Pancreas (tissue), 10 donors: ENCODE measurements at places on chromosomes 11 and 22. TPM values are rescaled to one million over a fixed set of nuclear protein-coding genes. Genes with fewer than 3 reads are reported as not detected.

DNA sequence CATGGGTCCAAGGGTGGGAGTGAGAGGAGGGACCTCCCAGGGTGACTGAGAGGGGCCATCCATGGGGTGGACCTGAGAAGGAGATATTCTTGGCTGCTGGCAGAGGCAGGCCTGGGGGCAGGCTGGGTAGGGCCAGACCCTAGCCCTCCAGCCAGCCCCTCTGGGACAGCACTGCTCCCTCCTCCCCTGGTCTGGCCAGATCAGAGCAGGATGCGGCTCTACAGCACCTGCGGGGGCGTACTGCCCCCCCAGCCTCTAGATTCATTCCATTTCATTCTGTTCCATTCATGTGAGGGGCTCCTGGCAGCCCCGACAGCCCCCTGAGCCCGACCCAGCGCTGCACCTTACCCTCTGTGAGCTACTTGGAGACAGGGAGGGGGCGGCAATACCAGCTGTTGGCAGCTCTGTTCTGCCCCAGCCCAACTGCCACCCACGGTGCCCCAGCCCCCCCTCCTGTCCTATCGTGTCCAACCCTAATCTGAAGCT, 34.3 kb upstream of the MYRF start:
- H3K36me3 ChIP-seq: no peaks in the 10 kb centered on the region
- no peak overlapping the region for H3K4me3 ChIP-seq
- no peak overlapping the region for H3K27ac ChIP-seq
- H3K27me3 ChIP-seq: no peaks in the 10 kb centered on the region
- DNase-seq: no peak

RPS6KA4 gene
- 8.7 TPM for total RNA-seq

JAML gene
- total RNA-seq: 5.3 TPM

GRCh38 chr11:774873-775592, 2.3 kb downstream of the GATD1 start:
- peak; percentile 67 for DNase-seq
- no peaks in the 10 kb centered on the region for H3K27me3 ChIP-seq
- H3K4me1 ChIP-seq: no peaks in the 10 kb centered on the region
- H3K27ac ChIP-seq: no peak overlapping the region

C11orf42 gene
- not detected for total RNA-seq

GRCh38 chr11:74147199-74147929, 23.4 kb downstream of the C2CD3 start:
- DNase-seq: no peak
- H3K4me1 ChIP-seq: no peaks in the 10 kb centered on the region
- no peak overlapping the region for H3K4me3 ChIP-seq
- H3K36me3 ChIP-seq: no peaks in the 10 kb centered on the region
- no peaks in the 10 kb centered on the region for H3K27me3 ChIP-seq
- H3K27ac ChIP-seq: no peak overlapping the region

DNA sequence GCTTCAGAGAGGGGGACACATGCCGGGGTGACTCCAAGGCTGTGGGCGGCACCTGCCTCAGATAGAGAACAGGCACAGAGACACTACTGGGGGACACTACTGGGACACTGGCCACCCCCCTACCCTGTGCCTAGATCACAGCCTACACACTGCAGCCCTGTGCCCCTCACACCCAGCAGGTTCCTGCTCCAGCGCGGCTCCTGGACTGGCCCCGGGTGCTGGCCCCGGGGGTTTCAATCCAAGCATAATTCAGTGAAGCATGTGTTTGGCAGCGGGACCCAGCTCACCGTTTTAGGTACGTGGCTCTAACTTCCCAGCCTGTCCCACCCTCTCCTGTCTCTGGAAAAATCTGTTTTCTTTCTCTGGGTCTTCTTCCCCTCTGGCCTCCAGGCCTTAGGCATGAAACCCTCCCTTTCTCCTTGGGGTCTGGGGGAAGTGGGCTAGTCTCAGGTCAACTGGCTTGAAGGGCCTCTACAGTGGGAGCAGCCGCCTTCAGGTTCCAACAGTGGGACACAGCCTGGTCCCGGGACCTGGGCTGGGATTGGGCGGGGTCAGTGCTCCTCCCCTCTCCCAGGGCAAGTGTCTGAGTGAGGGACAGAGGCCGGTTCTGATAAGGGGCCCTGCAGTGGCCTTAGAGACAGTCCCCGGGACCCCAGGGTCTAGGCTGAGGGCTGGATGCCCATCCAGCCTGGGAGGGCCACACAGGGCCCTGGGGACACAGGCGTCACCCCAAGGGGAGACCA, 98.8 kb downstream of the CRYBB2 start:
- DNase-seq: no peak
- H3K36me3 ChIP-seq: no peaks in the 10 kb centered on the region
- no peak overlapping the region for H3K4me3 ChIP-seq
- no peak overlapping the region for H3K27ac ChIP-seq
- H3K4me1 ChIP-seq: no peaks in the 10 kb centered on the region

- H3K27me3 ChIP-seq: no peaks in the 10 kb centered on the region
- peaks cover 22% of the 10 kb centered on the region for H3K4me1 ChIP-seq
- H3K27ac ChIP-seq: no peak overlapping the region
- DNase-seq: no peak
- no peaks in the 10 kb centered on the region for H3K36me3 ChIP-seq
Measured at GRCh38 chr11:19813158-19813879, 100.7 kb downstream of the NAV2 start.

DNA sequence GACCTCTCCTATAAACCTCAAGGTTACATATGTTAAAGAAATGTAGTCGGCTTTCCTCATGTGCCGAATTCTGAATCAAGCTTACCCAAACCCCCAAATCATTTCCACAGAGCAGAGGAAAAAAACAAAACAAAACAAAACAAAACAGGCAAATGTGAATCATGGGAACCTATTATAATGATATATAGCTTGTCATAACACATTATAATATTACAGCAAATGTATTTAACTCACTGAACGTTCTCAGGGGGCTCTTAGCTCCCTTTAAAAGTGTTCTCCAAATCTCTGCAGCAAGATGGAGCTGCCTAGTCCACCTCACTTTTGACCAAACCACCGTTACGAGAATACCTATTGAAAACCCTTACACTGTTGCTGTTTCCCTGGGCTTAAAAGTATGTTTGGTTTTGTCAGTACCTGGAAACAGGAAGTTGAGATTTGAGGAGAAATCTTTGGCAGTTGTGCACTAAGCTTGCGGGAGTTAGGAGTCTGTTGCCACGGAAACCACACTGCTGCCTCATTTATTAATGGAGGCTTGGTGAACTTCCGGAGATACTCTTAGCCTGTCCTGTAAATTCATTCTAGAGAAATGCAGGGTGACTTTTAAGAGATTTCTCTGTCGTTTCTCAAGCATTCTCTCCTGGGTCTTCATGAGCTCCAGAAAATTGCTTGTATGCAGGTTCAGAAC, 167.0 kb upstream of the RASSF10 start:
- H3K4me3 ChIP-seq: no peak overlapping the region
- no peak overlapping the region for H3K27ac ChIP-seq
- peaks cover 3% of the 10 kb centered on the region for H3K4me1 ChIP-seq
- no peaks in the 10 kb centered on the region for H3K36me3 ChIP-seq

DNA sequence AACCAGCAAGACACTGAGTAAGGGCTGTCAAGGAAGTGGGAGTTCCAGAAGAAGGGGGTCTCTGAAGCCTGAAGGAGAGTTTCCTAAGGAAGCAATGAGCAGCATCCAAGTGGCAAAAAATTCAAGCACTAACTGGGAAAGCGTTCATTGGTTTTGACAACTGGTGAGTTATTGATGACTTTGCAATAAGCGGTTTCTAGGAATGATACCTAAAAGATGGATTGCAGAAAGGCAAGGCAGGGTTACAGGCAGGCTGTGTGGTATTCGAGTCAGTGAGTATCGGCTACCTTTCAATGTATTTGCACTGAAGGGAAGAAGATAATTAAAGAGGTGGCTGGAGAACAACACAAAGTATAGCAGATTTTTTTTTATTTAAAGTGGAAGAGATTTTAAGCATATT, 59.3 kb upstream of the NCAM1 start:
- no peaks in the 10 kb centered on the region for H3K27me3 ChIP-seq
- H3K27ac ChIP-seq: no peak overlapping the region
- H3K4me1 ChIP-seq: no peaks in the 10 kb centered on the region

DNA sequence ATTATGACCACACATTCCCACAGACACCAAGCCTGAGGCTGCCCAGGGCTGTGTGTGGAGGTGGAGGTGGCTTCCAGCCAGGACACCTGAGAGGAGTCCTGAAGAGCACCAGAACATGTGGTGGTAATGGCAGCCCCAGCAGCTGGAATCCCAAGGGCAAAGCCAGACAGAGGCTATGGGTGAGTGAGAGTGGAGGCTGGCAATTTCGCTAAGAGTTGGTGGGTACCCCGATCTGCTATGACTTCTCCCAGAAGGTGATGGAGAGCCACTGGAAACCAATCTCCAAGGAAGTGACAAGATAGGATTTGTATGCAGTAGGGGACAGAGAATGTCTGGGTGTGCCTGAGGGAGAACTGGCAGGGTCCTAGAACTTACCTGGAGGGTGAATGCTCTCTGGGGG, 69.3 kb upstream of the CLTCL1 start:
- no peaks in the 10 kb centered on the region for H3K27me3 ChIP-seq
- no peak overlapping the region for H3K27ac ChIP-seq
- H3K4me1 ChIP-seq: no peaks in the 10 kb centered on the region
- H3K4me3 ChIP-seq: no peak overlapping the region
- peaks cover 58% of the 10 kb centered on the region for H3K36me3 ChIP-seq

FXYD6 gene
- 17.2 TPM for total RNA-seq

MISFA gene
- 0.93 TPM for total RNA-seq

DNA sequence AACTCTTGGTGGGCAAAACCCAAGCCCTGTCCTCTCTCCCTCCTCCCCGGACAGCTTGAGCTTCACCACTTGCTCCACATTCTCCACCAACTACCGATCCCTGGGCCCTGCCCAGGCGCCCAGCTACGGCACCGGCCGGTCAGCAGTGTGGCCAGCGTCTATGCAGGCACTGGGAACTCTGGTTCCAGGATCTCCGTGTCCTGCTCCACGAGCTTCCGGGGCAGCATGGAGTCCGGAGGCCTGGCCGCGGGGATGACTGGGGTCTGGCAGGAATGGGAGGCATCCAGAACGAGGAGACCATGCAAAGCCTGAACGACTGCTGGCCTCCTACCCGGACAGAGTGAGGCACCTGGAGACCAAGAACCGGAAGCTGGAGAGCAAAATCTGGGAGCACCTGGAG, 68.9 kb upstream of the RTL6 start:
- H3K4me1 ChIP-seq: no peaks in the 10 kb centered on the region
- no peaks in the 10 kb centered on the region for H3K27me3 ChIP-seq
- DNase-seq: no peak
- no peak overlapping the region for H3K27ac ChIP-seq
- no peaks in the 10 kb centered on the region for H3K36me3 ChIP-seq
- H3K4me3 ChIP-seq: no peak overlapping the region

DNA sequence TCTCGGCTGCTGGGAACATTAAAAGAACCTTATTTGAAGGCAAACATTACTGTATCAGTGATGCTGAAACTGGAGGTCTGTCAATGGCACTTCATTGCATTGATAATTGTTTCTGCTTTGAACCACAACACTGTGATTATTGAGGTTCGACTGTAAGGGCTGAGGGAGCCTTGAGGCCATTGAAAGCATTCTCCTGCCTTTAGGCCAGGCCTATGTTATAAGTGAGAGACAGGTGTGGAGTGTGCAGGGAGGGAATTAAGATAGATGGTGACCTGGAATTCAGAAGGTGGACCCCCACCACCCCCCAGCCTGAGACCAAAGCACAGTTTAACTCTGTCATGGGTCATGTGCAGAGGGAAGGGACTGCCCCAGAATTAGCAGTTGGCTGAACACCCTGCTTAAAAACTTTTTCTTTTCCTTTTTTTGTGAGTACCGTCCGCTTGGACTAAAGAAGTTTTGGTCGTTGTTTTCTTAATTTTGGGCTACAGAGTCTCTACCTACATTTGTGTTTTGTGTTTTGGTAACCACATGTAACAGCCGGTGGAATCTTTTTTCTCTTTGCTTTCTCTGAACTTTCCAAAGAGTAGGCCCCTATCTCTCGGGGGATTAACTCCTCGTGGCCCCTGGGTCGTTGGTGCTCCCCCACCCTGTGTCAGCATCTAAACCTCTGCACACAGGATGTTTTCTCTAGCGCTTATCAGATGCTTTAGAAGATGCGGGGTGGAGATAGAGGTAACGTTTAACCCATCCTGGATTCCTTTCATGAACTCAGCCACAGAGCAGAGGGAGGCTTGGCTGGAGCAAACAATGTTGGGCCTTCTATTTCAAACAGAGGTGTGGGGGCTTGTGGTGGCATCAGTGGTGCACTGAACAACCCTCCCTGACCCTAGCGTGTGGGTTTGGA, 43.7 kb downstream of the ZBTB16 start:
- H3K4me3 ChIP-seq: no peak overlapping the region
- no peaks in the 10 kb centered on the region for H3K36me3 ChIP-seq
- no peak overlapping the region for H3K27ac ChIP-seq
- H3K27me3 ChIP-seq: no peaks in the 10 kb centered on the region

DGAT2 gene
- 1.5 TPM for total RNA-seq

MDK gene
- 9.4 TPM for total RNA-seq

DNA sequence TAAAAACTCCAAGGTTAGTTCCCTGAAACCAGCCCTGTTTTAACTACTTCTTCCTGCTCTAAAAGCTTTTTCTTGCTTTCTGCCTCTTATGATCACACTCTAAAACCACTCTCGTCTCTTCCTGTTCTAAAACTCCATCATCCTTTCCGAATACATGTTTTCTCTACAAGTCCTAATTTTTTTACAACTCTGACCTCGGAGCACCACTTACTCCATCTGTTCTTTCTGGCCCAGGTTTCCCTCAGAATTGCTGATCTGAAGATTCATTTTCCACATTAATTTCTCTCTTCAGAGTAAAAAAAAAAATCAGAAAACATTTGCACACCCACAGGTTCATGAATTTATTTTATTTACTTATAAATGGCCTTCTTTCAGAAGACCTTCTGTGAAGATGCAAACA, 265.7 kb upstream of the CADM1 start:
- no peak for DNase-seq
- H3K36me3 ChIP-seq: no peaks in the 10 kb centered on the region
- no peak overlapping the region for H3K4me3 ChIP-seq

GRCh38 chr11:12372111-12372510, 5.3 kb upstream of the PARVA start:
- no peaks in the 10 kb centered on the region for H3K36me3 ChIP-seq
- H3K27me3 ChIP-seq: no peaks in the 10 kb centered on the region
- H3K4me3 ChIP-seq: no peak overlapping the region
- no peak for DNase-seq
- no peak overlapping the region for H3K27ac ChIP-seq

GRCh38 chr11:93464927-93465540, 78.2 kb downstream of the SMCO4 start:
- no peaks in the 10 kb centered on the region for H3K27me3 ChIP-seq
- no peaks in the 10 kb centered on the region for H3K36me3 ChIP-seq
- DNase-seq: no peak
- H3K4me3 ChIP-seq: no peak overlapping the region
- no peak overlapping the region for H3K27ac ChIP-seq

MAJIN gene
- 0.26 TPM for total RNA-seq

DNA sequence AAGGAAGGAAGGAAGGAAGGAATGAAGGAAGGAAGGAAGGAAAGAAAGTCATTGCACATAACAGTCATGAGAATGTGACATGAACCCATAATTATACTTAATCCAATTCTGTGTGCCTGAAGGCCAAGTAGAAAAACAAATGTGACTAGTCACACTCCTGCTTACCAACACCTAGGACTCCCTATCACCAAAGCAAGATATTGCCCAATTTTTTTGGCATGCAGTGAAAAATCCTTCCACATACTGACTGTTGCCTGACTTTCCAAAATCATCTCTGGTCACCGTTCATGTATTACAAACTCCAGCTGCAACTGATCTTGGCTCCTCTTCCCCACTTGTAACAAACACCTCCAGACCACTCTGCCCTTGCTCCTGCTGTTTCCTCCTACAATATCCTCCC, 516.8 kb downstream of the OPCML start:
- H3K36me3 ChIP-seq: no peaks in the 10 kb centered on the region
- no peaks in the 10 kb centered on the region for H3K27me3 ChIP-seq
- H3K4me3 ChIP-seq: no peak overlapping the region
- DNase-seq: no peak
- H3K27ac ChIP-seq: no peak overlapping the region
- H3K4me1 ChIP-seq: peaks cover 9% of the 10 kb centered on the region
